Urinary bladder (tissue), 4 donors: ENCODE measurements at places on chromosomes 12 and 14.
A peak's percentile ranks its signal among the peaks of the same experiment; 100 is the strongest.

DNA sequence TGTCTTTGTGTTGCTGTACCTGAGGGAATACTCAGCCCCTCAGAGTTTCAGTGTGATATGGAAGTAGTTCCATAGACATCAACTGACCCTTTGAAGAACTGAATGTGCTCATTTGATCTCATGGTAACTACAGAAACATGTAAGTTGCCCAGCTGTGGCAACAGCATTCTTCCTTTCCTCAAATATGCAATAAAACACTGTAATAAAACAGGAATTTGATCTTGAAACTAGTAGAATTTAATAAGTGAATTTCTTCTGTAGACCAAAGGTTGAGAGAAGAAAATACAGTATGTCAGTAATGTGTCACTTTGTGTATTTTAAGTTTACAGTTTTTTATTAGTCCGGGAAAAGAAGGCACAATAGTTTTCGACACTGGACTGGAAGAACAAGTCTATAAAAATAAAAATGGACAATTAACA is 31.9 kb downstream of the KCTD10 start:
- no peak for DNase-seq

- no peak for DNase-seq
Measured at GRCh38 chr12:116662612-116663144, 75.2 kb downstream of the SPRING1 start.

DNA sequence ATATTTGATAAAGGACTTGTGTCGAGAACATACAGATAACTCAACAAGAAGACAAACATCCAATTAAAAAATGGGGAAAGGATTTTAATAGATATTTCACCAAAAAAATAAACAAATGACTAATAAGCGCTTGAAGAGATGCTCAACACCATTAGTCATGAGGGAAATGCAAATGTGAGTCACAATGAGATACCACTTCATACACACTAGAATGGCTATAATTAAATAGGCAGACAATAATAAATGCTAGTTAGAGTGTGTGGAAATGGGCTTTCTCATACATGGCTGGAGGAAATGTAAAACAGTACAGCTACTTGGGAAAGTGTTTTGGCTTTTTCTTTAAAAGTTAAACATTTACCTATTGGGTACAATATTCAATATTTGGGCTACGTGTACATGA is 34.8 kb downstream of the DLK1 start:
- DNase-seq, result no peak

DNA sequence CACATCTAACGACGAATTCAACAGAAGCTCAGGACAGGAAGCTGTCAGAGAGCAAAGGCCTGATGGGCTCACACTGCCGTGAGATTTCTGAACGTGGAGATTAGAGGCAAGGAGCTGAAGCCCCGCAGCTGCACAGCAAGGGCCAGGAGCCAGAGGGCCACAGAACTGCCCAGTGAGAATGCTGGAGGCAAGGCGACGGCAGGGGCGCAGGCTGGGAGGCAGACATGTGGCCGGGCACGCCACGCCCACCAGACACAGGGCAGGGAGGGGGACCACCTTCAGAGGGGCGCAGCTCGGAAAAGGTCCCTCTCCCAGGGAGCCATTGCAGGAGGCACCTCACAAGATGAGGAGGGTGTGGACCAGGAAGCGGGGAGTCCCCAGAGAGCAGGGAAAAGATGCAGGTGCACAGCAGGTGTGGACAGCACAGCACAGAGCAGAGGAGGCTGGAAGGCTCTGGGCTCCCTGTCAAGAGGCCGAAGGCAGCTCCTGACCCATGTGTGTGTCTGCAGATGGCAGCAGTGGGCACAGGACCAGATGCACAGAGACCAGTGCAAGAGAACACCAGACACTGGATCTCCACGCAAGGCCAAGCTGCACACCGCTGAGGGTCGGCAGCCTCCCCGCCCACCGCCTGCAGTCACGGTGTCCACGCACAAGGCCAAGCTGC is 23.0 kb downstream of the BTBD6 start:
- no peak for DNase-seq

GRCh38 chr14:55458800-55459515 is 18.5 kb upstream of the TBPL2 start:
- DNase-seq, result no peak

DNA sequence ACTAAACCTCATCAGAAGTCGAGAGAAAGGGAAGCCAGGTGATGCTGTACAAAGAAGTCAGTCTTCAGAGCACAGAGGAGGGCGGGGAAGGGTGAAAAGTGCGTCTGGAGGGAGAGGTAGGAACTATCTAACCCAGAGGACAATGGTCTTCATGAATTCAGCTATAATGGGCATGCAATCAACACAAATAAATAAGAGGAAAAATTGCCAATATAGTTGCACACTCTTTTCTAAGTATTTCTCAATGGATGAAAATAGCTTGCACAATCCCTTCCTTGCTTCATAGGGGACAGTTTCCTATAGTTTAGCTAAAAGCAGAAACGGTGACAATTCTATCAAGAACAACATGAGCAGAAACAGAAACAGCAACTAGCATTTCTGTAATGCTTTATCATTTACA is 931.2 kb downstream of the AACS start:
- no peak for DNase-seq

DNA sequence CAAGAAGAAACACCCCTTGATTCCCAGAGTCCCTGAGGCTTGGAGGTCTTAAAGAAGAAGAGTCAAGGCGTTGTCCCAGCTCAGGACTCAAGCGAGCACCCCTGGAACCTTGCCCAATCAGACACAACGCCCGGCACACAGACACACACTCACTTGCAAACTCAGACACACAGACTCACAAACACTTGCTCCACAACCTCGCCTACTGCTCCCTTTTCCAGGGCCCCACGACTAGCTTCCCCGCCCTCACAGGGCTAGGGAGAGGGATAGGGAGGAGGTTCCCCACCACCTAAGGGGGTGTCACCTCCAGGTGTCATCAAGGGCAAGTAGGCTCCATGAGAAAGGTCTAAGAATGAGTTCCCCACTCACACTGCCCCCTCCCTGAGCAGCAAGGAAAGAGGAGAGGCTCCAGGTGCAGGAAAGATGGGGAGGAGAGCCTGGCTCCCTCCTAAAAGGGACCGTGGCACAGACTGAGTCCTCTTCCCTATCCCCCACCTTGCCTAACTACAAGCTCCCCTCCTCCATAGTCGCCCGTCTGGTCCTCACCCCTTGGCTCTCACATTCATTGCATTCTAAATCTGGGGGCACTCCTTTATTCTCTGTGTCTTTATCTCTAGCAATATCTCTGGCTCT is 717 bp downstream of the WNT10B start:
- DNase-seq, result no peak

DNA sequence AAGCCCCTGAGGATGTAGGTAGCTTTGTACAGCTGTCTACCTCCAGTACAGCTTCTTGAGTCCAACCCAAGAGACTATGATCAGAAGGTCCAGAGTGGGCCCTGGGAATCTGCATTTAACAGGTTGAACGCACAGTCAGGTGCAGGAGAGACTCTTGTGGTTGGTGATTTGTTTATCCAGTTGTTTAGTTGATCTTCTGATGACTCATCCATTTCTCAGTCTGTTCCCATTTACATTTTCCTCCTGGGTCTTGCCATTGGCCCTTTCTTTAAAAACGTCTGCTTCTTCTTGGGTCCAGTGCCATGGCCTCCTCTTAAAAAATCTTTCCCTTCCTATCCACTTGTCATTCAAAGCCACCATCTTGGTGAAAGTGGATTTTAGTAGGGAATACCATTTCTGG is 734.2 kb downstream of the MED13L start:
- no peak for DNase-seq

DNA sequence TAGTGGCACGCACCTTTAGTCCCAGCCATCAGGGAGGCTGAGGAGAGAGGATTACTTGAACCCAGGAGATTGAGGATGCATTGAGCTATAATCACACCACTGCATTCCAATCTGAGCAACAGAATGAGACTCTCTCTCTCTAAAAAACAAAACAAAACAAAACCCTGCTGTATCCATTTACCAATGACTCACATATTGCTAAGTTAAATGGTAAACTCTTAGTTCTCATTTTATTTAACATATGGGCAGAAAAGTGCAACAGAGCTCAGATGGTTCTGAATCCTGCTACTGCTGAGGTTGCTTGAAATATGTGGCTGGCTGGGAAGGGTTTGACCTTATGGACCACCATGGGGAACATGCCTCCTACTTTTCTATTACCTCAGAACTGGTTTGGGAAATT is 33.7 kb upstream of the CCNT1 start:
- DNase-seq, result no peak

DNA sequence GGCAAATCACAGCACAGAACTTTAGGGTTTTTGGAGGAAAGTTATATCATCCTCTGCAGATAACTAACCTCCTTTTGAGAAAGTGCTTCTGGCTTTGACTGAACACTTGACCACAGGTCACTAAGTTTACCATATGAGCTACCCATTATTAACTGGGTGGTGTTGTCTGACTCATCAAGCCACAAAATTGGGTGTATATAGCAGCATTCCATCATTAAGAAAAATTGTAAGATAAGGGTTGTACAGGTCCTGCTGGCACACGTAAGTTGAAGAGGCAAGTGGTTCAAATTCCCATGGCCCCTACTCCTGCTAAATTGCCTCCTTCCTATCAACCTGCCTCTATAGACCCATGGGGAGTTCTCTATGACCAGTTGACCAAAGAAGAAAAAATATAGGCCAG is 39.5 kb downstream of the L2HGDH start:
- DNase-seq, result no peak

DNA sequence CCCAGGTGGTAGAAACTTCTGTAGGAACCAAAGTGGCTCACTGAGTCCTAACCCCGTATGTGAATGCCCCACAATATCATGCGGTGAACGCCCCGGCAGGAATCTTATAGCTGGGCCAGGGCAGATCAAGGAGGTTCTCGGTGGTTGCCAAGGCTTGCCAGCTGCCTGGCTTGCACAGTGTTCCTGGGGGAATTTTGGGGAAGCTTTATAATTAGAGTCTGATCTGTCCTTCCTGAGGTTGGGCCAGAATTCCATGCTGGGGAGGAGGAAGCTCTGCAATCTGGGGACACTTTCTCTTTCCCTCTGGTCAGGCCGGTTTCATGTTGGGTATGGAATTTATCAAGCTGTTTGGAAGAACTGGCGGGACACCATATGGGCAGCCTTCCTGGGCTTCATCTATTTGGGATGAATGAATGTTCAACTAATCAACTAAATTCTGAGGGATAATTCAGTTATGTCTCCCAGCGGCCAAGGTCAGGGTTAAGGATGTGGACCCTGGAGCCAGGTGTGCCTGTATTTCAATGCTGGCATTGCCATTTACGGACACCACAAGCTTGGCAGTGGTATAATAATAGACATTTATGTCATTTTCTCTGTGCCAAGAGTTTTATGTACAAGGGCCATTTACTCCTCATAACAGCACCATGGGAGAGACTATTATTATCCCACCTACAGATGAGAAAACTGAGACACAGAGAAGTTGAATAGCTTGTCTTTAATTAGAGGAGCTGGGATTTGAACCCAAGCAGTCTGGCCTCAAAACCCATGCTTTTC is 54.3 kb downstream of the SVOP start:
- DNase-seq, result no peak

- no peak for DNase-seq
Measured at GRCh38 chr14:74912801-74913200, 10.3 kb downstream of the RPS6KL1 start.

- no peak for DNase-seq
Measured at GRCh38 chr14:73521229-73521628, 15.7 kb upstream of the ACOT1 start.

DNA sequence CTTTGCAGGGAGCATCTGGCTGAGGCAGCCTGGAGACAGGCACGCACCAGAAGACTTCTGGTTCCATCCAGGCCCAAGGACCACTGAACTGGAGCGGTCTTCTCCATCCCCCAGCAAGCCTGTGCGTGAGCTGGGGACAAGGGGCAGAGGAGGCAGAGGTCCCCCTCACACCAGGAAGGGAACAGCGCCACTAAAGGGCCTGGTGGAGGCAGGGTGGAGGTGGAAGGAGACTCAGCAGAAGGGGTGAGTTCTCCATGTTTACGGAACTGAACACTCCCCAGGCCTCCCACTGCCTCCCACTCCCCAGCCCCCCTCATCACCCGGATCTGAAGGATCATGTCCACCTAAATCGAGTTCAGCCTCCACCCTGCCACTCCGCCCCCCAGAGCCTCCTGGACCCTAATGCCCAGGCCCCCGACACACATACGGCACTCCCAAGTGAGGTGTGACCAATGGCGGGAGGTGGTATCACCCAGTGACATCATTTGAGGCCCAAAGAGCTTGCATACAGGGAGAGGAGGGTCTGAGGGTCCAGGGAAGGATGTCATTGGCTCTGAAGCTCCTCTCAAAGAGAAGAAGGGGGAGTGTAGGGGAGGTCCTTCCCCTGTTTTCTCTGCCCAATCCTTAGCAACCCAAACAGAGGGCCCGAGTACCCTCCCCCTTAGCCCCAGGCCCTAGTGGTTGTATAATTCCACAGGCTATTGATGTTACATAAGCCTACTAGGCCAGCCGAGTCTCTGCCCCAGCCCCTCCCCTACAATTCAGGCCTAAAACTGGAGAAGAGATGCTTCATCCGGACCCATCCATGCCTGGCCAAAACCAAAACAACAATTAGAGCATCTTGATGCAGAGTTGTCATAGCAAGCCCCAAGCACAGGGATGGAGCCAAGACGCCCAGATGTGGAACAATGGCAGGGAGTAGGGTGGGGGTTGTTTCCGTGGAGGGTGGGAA is 1.0 kb downstream of the FAIM2 start:
- peak; percentile 65 for DNase-seq
